RPMI7951 (cell line): ENCODE measurements at places on chromosomes 2 and 18. TPM values are rescaled to one million over a fixed set of nuclear protein-coding genes. Genes with fewer than 3 reads are reported as not detected.
A peak's percentile ranks its signal among the peaks of the same experiment; 100 is the strongest.

DNA sequence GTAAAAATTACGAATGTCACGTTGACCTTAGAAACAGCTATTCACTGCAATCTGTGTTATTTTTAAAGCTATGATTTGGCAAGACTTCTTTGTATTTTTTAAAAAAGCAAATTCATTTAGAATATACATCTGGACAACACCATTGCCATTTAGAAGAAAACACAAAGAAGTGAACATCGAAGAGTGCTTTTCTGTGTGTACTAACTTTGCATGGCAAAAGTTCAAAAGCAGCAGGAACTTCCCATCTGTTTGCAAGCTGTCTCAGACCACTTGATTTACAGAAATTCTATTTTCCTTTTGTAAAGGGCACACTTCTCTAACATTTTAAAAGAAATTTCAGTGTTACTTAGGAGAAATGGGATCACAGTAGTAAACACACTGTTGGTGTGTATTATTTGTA is 145.9 kb downstream of the CALCRL start:
- DNase-seq: no peak

DNA sequence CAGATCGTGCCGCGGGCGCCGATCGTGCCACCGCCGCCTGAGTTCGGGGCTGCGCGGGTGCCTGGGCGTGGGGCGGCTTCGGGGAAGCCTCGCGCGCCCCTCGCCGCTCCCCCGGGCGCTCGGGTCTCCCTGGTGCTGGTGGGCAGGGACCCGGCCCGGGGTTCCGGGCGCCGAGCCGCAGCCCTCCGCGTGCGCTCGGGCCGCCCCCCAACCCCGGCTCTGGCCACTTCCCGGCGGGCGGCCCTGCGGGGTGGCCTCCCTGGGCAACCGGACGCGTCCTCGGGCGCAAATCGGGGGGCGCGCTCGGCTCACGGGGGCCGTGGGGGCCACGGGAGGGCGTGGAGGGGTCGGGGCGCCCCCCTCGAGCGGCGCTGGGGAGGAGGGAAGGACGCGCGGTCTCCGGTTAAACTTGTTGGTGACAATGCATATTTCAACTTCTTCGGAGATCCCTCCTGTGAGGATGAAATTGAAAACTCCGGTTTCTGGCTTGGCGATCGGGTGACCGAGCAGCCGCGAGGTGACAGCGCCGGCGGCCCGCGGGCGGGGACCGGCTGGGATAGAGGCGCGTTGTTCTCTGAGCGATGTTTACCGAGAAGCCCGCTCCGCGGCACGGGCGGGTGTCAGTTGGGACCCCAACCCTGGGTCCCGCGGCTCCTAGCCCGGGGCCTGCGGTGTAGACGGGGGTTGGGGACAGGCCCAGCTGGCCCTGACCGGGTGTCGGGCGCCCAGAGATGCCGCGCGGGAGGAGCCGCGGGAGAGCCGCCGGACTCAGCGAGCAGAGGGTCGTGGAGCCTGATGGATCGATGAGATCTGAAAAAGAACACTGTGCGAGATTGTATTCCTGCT is 676 bp downstream of the SH3BP4 start:
- DNase-seq: peak; percentile 30

DNA sequence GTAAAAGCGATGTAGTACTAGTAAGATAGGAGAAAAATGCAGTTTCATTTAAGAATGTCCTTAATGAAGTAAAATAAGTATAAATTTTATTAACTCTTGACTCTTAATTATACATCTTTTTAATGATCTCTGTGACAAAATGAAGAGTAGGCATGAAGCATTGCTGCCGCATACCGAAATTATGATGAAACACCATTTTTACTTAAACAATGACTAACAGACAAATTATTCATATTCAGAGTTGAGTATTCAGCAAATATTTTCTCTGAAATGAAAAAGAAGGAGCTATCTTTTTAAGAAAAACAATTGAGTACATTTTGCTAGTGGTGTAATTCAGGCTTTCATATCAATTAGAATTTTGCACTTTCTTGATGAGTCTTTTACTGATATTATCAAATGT is 150.6 kb upstream of the DOCK10 start:
- no peak for DNase-seq

Gene FTCDNL1
- 3.0 and 3.1 TPM in 2 replicates for total RNA-seq

DNA sequence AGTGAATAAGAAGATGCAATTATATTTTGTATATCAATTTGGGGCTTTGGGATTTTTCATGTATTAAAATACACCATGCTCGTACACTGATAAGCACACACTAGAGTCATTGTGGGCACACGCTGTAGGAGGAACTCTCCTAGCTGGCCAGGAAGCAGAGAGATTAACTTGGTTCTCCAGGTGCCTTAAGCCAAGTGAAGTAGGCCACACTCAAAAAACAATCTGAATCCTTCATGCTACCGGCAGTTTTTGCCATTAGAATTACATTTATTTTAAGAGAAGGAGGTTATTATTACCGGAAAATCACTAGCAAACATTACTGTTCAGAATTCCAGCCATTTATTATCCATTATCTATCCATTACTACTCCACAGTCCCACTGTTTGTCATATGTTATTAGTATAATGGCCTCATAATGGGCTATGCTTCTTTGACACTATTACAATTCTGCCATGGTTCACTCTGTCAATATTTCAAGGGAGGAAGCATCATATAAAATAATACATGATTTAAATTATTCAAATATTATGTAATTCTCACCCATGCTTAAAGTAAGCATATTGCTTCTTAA is 214.4 kb downstream of the L3MBTL4 start:
- no peak for DNase-seq

DNA sequence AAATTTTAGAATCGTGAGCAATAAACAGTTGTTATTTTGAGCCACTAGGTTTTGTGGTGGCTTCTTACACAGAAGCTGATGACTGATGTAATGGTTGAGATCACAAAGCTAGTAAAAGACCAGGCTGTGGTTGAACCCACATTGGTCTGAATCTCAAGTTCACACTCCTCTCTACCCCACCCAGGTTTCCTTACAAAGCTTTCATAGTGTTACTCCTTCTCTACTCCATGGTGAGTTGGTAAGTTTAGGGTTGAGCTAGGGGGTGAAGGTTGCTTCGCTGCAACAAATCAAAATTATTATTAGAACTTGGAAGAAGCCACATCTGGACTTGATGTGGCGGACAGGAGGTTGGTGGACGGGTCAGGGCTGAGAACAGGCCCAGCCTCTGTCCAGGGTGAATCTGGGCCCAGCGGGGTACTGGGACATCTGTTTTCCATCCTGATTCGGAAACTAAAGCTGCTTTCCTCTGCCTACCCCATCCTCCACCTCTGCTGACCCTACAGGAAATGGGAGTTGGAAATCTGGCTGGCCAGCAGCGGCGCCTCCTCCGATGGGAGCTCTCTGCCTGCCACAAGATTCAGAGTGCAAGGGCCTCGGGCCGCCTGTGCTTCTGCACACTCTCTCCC is 86.3 kb downstream of the ZFP36L2 start:
- DNase-seq: peak; percentile 24
